ENCODE measurements at places on chromosomes 2 and 18. TPM values are rescaled to one million over a fixed set of nuclear protein-coding genes. Genes with fewer than 3 reads are reported as not detected.

The ITPRIPL1 gene
- 13.6 TPM for polyA plus RNA-seq

The POTEC gene
- polyA plus RNA-seq, result not detected

The ALPG gene
- polyA plus RNA-seq, result not detected

DNA sequence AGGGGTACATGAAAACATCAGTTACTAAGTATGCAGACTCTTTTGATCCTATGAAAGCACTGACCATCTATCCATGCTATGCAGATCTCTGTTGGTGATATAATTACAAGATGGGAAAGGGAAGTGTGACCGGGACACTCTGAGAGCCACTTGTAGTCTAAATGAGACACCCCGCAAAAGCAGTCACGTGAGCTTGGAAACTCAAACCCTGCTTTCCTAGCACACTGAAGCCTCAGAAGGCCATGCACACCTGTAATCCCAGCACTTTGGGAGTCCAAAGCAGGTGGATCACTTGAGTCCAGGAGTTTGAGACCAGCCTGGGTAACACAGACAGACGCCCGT is 137.5 kb downstream of the INO80D start:
- no peak for DNase-seq

DNA sequence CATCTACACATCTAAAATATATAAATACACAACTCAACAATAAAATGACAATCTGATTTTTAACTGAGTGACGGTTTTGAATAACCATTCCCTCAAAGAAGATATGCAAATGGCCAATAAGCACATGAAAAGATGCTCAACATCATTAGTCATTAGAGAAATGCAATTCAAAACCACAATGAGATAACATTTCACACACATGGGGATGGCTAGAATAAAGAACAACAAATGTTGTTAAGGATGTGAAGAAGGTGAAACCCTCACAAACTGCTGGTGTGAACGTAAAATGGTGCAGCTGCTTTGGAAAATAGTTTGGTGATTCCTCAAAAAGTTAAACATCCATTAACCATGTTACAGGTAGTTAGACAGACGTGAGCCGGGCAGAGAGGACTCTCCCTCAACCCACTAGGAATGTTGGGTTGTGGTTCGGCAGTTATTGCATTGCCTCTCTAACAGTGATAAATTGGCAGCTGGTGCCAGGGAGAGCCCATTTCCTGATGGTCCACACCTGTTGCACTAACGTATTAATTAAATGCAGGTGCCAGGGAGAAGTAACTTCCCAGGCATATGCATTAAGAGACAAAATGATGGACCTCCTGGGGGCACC is 22.3 kb upstream of the DUSP2 start:
- DNase-seq, result no peak

The BMP10 gene
- polyA plus RNA-seq, result not detected

The NAT8 gene
- polyA plus RNA-seq, result not detected

GRCh38 chr2:43018179-43019024 is 208.0 kb downstream of the ZFP36L2 start:
- DNase-seq, result no peak

The CCDC74A gene
- 0.29 TPM for polyA plus RNA-seq

The MARCHF4 gene
- not detected for polyA plus RNA-seq
